Fibroblast of lung (primary cell): ENCODE measurements at places on chromosomes 3 and 15.
A peak's percentile ranks its signal among the peaks of the same experiment; 100 is the strongest.

GRCh38 chr3:14837186-14837877 is 18.6 kb downstream of the FGD5 start:
- H3K36me3 ChIP-seq: no peaks in the 10 kb centered on the region
- no peaks in the 10 kb centered on the region for H3K4me1 ChIP-seq
- no peak overlapping the region for H3K4me3 ChIP-seq
- no peak overlapping the region for H3K27ac ChIP-seq
- H3K27me3 ChIP-seq: no peaks in the 10 kb centered on the region

- H3K36me3 ChIP-seq: peaks cover 8% of the 10 kb centered on the region
- H3K27ac ChIP-seq: peak within 1 kb of the TSS; percentile 71
- H3K4me1 ChIP-seq: peaks cover 10% of the 10 kb centered on the region
- no peaks in the 10 kb centered on the region for H3K27me3 ChIP-seq
- H3K4me3 ChIP-seq: peak within 1 kb of the TSS; percentile 88
These were observed at the start of gene MFGE8 for GRCh38 chr15:88913017-88913849. Gene MFGE8, minus strand, starts transcription at chr15:88913379. Its CDS starts 60 bp downstream, at chr15:88913319.

GRCh38 chr15:100920516-100921135 is 1.5 kb downstream of the LRRK1 start:
- no peak for DNase-seq
- no peak overlapping the region for H3K27ac ChIP-seq
- H3K27me3 ChIP-seq: no peaks in the 10 kb centered on the region

GRCh38 chr3:59237121-59237520 is 187.3 kb upstream of the CFAP20DC start:
- no peak overlapping the region for H3K27ac ChIP-seq
- no peaks in the 10 kb centered on the region for H3K4me1 ChIP-seq
- H3K27me3 ChIP-seq: no peaks in the 10 kb centered on the region
- DNase-seq: no peak
- H3K36me3 ChIP-seq: no peaks in the 10 kb centered on the region

- H3K27me3 ChIP-seq: no peaks in the 10 kb centered on the region
- no peak overlapping the region for H3K27ac ChIP-seq
- DNase-seq: peak; percentile 58
- H3K36me3 ChIP-seq: no peaks in the 10 kb centered on the region
These were observed 141.4 kb downstream of the TGFBR2 start for GRCh38 chr3:30747771-30748281.

DNA sequence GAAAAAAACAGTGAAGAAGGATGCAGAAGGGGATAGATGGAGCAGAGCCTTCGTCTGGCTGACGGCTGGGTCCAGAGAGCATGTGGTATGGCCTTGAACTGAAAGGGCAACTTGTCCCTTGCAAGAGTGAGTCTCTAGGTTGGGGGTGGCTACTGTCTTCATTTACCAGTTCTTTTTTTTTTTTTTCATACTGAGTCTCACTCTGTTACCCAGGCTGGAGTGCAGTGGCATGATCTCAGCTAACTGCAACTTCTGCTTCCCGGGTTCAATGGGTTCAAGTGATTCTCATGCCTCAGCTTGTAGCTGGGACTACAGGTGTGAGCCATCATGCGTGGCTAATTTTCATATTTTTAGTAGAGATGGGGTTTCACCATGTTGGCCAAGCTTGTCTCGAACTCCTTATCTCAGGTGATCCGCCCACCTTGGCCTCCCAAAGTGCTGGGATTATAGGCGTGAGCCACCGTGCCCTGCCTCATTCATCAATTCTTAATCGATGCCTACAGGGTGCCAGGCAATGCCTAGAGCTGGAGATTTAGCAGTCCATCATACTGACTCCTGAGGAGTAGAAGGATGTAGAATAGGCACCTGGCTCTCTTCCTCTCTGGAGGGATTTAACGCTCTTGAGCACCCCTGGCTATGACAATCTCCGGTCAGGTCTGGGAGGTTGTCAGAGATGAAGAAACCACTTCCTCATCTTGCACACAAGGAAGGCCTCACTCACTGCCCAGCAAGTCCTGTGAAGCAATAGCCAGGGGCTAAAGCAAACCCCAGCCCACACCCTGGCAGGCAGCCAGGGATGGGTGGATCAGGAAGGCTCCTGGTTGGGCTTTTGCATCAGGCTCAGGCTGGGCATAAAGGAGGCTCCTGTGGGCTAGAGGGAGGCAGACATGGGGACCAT is at the start of gene CAMP:
CAMP (plus strand) TSS at position 880 of the 898 bp plus-strand sequence; CDS start at position 897, 17 bp downstream.
- peak; percentile 36 for DNase-seq
- peaks cover 12% of the 10 kb centered on the region for H3K27me3 ChIP-seq
- H3K4me1 ChIP-seq: no peaks in the 10 kb centered on the region
- H3K4me3 ChIP-seq: no peak within 1 kb of the TSS
- H3K27ac ChIP-seq: no peak within 1 kb of the TSS
- no peaks in the 10 kb centered on the region for H3K36me3 ChIP-seq

GRCh38 chr3:183427196-183427875 is 1.1 kb downstream of the MCF2L2 start:
- no peak overlapping the region for H3K4me3 ChIP-seq
- H3K27me3 ChIP-seq: peaks cover 14% of the 10 kb centered on the region
- H3K4me1 ChIP-seq: no peaks in the 10 kb centered on the region
- H3K36me3 ChIP-seq: no peaks in the 10 kb centered on the region
- H3K27ac ChIP-seq: no peak overlapping the region

DNA sequence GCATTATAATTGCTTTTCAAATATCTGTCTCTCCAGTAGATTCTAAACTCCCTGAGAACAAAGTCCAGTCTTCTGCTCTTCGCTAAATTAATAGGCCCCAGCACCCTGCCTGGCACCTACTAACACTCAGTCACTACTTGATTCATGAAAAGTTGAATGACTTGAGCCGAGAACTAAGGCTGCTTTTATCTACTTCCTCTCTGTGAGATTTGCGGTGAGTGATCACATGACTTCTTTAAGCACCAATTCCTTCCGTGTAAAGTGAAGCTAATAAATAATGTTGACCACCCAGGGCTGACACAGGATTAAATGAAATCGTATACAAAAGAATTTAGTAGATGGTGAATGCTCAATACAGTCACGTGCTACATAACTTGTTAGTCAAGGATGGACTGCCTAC is 44.6 kb upstream of the PGPEP1L start:
- H3K4me3 ChIP-seq: no peak overlapping the region
- no peak overlapping the region for H3K27ac ChIP-seq
- no peaks in the 10 kb centered on the region for H3K36me3 ChIP-seq
- DNase-seq: no peak

DNA sequence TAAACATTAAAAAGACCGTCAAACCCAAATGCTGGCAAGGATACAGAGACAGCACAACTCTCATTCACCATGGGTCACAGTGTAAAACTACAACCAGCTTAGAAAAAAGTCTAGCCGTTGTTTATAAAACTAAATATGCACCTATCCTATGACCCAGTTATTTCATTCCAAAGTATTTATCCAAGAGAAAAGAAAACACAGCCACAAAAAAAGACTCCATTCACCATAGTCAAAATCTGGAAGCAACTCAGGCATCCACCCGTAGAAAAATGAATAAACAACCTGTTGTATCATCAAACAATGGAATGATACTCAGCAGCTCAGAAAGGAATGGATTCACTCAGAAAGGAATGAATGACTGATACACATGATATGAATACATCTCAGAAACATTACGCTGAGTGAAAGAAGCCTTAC is 28.6 kb downstream of the PLD1 start:
- H3K4me1 ChIP-seq: no peaks in the 10 kb centered on the region
- DNase-seq: peak; percentile 63
- H3K27me3 ChIP-seq: no peaks in the 10 kb centered on the region
- H3K4me3 ChIP-seq: no peak overlapping the region

DNA sequence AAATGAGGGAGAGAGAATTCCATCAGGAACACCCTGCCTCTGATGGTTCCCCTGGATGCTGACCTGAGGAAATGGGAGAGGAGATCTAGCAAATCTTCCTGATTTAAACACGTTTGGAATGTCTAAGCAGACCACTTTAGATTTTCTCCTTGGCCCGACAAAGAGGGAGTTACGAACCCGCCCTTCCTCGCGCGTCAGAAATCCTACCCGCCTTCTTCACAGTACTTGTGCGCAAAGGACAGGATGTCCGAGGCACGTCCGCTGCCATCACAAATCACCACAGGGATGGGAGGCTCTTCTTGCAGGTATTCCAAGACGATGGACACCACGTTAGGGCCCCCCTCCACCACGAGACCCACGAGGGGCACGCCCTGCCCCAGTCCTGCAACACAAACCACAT is 38.6 kb downstream of the TRPM1 start:
- H3K27ac ChIP-seq: no peak overlapping the region
- peaks cover 2% of the 10 kb centered on the region for H3K27me3 ChIP-seq
- H3K4me1 ChIP-seq: no peaks in the 10 kb centered on the region
- H3K4me3 ChIP-seq: no peak overlapping the region

- no peaks in the 10 kb centered on the region for H3K4me1 ChIP-seq
- no peaks in the 10 kb centered on the region for H3K27me3 ChIP-seq
- no peak for DNase-seq
- no peak overlapping the region for H3K4me3 ChIP-seq
- H3K36me3 ChIP-seq: no peaks in the 10 kb centered on the region
These were observed 296.0 kb downstream of the MEX3B start for GRCh38 chr15:81749716-81750375.

DNA sequence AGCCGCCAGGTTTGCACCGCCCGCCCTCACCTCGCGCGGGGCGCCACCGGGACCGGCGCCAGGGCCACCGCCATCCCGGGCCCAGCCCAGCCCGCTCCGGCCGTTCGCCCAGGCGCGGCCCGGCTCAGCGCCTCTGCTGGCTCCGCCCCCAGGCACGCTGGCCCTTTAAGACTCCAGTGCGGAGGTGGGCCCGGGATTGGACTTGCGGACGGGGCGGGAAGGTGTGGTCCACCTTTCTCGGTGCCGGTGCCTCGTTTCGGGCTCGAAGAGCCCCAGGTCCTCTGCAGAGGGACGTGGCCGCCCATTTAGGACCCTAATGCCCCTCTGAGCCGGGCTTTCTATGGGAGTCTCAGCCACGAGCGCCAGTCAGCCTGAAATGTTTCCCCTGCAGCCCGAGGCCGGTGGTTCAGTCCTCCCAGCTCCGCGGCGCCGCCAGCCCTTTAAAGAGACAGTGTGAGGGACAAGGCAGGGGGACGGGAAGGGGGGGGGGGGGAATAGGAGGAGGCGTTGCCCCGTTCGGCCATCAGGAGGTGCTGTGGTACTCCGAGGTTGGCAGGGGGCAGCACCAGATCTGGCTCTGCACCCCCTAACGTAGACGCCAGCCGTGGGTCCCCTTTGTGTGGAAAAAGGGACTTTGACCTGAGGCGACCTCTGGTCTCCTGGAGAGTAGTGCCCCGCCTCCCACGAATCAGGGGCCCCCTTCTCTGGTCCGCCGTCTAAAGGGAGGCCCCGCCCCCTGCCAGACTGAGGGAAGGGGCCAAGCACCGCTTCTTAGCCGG is 1.0 kb downstream of the HYAL2 start:
- H3K4me1 ChIP-seq: peaks cover 7% of the 10 kb centered on the region
- peak overlapping the region; percentile 99 for H3K27ac ChIP-seq
- H3K27me3 ChIP-seq: no peaks in the 10 kb centered on the region

DNA sequence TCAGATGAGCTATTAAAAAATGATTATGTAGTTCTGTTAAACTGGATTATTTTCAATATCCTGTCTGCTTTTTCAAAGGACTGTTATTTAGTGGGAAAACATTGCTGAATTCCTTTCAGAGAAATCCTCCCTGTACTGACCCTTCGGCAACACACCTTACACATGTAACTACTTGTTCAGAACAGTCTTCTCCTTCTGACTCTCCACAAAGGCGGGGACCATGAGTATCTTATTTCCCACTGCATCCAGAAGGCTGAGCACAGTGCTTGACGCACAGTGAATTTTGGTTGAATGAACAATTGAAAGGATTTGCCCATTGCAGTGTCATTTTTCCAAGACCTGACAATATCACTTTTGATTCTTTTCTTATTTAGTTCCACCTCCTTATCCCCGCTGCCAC is 23.1 kb upstream of the CFAP161 start:
- no peaks in the 10 kb centered on the region for H3K27me3 ChIP-seq
- H3K36me3 ChIP-seq: no peaks in the 10 kb centered on the region
- DNase-seq: no peak
- H3K4me1 ChIP-seq: no peaks in the 10 kb centered on the region

- no peak overlapping the region for H3K27ac ChIP-seq
- DNase-seq: no peak
- no peaks in the 10 kb centered on the region for H3K36me3 ChIP-seq
- H3K27me3 ChIP-seq: no peaks in the 10 kb centered on the region
- H3K4me3 ChIP-seq: no peak overlapping the region
- H3K4me1 ChIP-seq: no peaks in the 10 kb centered on the region
These were observed 195.8 kb downstream of the IGSF11 start for GRCh38 chr3:118838871-118839270.

- H3K27ac ChIP-seq: no peak overlapping the region
- H3K36me3 ChIP-seq: no peaks in the 10 kb centered on the region
- peak; percentile 8 for DNase-seq
- H3K4me3 ChIP-seq: no peak overlapping the region
- no peaks in the 10 kb centered on the region for H3K27me3 ChIP-seq
These were observed 216.0 kb upstream of the ZBTB20 start for GRCh38 chr3:115363071-115363470.

DNA sequence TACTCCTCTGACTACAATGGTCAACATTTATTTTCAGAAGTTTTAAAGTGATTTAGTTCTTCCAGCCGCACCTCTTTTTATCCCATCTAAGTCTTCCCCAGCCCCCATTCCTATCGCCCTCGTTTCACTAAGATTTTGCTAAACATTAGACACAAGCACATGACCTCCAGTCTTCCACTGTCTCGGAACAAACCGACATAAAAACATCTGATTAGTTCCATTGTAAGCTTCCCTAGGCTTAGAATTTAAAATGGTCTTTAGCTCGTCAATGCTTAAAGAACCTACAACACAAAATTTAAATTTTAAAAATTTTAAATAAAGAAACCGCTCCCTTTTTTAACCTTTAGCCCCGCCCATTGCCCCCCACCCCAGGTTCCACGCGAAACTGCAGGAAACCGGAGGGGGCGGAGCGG is 284 bp upstream of the TSC22D2 start:
- peak overlapping the region; percentile 96 for H3K27ac ChIP-seq
- H3K36me3 ChIP-seq: peaks cover 4% of the 10 kb centered on the region
- peak overlapping the region; percentile 59 for H3K4me3 ChIP-seq

DNA sequence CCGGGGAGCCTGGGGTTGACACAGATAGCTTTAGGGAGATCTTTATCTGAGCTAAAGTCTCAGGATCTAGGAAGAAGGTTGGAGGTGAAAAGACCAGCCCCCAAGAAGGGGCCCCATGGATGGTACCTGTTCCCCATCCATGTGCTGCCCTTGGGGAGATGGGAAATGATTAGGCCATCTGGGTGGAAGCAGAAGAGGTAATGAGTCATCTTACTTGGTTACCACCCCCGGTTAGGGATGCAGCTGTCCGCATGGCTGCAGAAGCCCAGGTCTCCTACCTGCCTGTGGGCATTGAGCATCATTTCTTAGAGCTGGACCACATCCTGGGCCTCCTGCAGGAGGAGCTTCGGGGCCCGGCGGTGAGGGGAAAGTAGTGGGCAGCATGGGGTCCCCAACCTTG is 3.1 kb upstream of the CPLX3 start:
- no peak for DNase-seq
- H3K4me1 ChIP-seq: no peaks in the 10 kb centered on the region
- no peak overlapping the region for H3K27ac ChIP-seq
- no peaks in the 10 kb centered on the region for H3K36me3 ChIP-seq

GRCh38 chr3:72904163-72904562 is 16.3 kb downstream of the GXYLT2 start:
- DNase-seq: no peak
- H3K27ac ChIP-seq: no peak overlapping the region
- H3K36me3 ChIP-seq: no peaks in the 10 kb centered on the region
- no peak overlapping the region for H3K4me3 ChIP-seq

GRCh38 chr3:187927565-187927964 is 182.3 kb upstream of the BCL6 start:
- no peak overlapping the region for H3K27ac ChIP-seq
- H3K4me3 ChIP-seq: no peak overlapping the region
- H3K4me1 ChIP-seq: no peaks in the 10 kb centered on the region
- no peaks in the 10 kb centered on the region for H3K27me3 ChIP-seq
- no peak for DNase-seq
- no peaks in the 10 kb centered on the region for H3K36me3 ChIP-seq
